H9 (cell line): ENCODE measurements at places on chromosomes 3 and 15.

DNA sequence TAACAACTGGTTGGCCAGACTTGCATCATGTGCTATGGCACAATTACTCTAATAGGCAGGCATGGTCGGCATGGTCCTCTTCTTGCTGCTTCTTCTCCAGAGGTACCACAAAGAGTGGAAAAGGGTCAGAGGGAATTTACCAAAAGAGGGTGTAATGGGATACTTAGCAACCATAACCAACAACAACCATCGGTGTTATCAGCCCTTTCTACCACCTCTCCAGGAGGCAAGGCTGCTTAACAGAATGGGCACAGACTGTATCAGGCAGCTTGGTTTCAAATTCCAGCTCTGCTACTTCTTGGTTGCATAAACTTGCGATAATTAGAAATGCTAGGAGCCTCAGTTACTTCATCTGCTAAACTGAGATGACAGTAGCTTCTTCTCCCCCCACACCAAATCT lies 284.6 kb upstream of the CRBN start:
- DNase-seq, result no peak

DNA sequence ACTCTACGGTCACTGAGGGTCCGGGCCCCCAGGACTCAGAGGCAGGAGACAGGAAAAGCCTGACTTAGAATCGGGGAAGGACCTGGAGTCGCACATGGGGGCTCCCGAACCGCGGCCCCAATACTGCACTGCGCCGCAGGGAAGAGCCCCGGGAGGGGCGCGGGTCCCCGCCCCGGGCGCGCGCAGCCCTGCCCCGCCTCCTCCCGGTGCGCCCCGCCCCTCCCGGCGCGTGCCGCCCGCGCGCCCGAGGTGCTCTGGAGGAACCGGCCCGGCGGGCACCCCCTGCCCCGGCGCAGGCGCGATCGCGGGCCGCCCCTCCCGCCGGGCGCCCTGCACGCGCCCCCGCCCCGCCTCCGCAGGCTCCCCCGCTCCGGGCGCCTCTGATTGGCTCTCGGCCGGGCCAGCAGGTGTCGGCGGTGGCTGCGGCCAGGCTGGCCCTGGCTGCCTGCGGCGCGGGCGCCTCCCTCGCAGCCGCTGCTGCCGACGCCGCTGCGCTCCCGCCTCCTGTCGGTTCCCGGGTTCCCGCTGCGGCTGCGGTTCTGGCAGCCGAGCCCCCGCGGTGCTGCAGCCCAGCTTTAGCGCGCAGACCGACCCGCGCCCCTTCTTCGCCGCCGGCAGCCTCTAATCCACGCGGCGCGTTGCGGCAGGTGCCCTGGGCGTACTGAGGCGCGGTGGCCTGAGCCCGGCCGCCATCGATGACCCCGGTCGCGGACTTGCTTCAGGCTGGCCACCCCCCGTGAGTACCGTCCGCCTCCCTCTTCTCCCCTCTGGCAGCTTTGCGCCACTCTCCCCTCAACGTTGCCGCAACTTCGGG lies at the start of gene MYRIP:
MYRIP (plus strand) TSS at position 429 of the 814 bp plus-strand sequence. CDS start 91,208 bp downstream, outside the sequence.
- peak; percentile 86 for DNase-seq

- no peak for DNase-seq
Observed at GRCh38 chr15:79341396-79341795, 30.5 kb downstream of the TMED3 start.

DNA sequence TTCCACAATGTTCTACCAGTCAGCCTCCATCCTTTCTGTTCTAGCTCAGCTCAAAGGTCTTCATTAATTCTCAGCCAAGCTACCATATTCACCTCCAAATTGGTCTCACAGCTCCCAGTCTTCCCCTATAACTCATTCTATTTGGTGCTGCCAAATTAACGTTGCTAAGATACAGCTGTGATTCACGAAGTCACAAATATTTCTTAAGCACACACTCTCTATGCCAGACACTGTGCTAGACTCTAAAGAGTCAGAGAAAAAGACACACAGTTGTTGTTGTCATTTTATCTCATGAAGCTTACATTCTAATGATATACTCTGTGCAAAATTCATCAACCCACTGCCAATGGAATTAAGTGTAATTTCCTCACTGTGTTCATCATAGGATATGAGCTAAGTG lies 102.8 kb downstream of the FRMD5 start:
- DNase-seq, result no peak

GRCh38 chr15:45276831-45277230 lies 24.8 kb downstream of the SLC28A2 start:
- DNase-seq, result no peak

DNA sequence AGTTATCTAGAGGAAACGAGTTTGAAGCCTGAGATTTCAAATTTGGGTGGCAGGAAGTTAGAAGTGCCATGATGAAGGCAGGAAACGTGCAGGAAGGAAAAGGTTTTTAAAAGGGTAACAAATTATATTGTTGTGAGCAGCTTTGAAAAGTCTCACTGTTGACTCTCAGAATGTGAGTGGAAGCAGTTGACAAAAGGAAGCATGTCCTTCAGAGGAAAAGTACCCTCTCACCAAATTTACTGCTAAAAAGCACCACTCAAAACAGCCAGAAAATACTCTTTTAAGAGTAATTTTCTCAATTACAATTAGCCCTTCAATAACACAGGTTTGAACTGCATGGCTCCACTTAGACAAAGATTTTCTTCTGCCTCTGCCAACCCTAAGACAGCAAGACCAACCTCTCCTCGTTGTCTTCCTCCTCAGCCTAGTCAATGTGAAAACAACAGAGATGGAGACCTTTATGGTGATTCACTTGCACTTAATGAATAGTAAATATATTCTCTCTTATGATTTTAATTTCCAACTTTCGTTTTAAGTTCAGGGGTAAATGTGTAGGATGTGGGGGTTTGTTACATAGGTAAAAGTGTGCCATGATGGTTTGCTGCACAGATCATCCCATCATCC lies 117.1 kb upstream of the LIPC start:
- DNase-seq, result no peak

DNA sequence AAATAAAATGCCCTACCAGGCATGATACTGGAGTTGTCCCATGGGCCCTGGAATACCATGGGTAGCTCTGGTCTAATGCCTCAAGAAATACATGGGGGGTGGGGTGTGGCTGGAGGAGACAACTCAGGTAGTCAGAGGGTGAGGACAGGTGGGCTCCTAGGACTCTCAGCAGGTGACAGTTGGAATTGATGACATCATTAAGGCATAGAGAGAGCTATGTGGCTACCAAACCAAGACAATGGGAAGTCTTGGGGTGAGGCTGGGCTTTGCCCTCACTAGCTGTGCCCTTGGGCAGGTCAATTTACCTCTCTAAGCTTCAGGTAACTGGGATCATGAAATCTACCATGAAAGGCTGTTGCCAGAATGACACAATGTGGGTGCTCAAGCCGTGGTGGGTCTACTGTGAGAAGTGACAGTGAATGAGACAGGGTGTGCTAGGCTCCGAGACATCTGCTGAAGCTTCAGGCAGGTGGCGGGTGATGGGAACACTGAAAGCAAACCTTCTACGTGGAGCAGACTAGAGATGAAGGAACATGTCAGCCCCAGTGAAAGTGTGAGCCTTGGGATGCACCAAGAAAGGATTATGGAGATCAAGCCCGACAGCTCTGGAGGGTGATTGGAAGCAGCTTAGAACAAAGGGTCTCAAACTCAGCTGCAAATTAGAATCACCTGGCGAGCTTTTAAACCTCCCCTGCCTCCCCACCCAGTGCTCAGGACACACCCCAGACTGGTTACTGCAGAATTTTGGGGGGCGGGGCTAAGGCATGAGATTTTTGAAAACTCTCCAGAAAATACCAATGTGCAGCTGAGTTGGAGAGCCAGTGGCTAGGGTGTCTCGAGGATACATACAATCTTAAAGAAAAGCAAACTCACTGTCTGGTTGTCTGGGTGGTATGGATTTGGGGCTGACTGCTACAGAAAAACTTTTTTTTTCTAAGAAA lies 21.5 kb downstream of the SLC6A20 start:
- DNase-seq, result no peak

GRCh38 chr15:85583923-85584390 lies 203.6 kb downstream of the AKAP13 start:
- no peak for DNase-seq

GRCh38 chr3:172002512-172003078 lies 36.8 kb upstream of the FNDC3B start:
- DNase-seq, result no peak

DNA sequence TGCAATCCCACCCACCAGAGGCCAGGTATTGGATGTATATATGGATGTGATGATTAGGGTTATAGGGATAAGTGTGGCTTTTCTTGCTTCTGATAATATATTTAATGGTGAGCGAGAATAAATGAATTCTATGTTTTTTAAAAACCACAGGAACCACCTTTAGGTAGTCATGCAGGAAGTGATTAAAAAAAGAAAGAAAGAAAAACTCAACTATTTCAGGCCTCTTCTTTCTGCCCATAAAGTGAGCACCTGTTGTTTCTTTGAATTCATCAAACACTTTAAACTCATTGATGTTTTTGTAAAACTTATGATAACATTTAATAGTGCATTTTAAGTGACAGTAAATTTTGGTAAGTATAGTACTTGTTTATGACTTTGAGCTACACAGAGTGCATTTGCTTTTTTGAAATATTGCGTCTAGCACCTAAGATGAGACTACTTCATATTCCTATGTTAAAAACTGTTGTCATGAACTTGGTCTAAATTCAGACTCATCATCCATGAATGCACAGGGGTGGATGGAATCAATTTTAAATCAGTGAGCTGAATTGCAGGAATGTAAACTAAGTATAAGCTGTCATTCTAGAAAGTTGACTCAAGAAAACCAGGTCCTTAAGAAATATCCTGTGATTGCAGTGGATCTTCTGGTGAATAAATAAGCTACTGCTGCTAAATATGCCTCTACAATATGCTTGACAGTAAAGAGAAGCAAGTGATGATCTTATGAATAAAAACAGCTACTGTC lies 764.4 kb upstream of the NECTIN3 start:
- no peak for DNase-seq

GRCh38 chr15:57893040-57893439 lies 172.5 kb downstream of the ALDH1A2 start:
- DNase-seq, result no peak

DNA sequence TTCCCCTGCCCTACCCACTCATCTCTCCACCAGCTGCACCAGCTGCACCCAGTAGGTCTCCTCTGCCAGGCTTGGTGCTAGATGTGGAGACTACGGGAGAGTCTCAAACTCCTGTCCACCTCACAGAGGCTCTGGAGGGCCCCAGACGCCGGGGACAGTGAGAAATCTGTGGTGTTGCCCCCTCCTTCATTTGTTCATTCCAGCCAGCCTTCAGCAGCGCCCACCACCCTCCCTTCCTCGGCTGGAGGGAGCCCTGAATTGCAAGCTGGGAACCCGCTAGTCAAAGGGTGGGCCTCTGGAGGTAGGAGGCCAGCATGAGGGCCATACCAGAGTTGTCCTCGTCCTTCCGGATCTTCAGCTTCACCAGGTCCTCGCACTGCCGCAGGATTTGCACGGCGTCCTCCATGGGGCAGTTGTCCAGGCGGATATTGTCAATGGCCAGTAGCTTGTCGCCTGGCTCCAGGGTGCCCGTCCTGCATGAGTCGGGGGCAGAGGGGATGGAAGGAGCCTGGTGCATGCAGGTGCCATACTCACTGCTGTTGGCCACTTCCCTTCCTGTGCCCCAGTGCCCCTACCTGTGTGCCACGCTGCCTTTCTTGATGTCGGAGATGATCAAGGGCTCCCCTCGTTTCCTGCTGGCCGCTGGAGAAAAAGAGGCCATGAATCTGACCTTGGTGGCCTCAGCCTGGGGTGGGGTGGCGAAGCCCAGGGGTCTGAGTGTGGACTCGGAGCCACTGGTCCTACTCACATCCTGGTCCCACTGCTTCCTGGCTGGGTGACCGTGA lies 29.1 kb downstream of the GRIP2 start:
- peak; percentile 22 for DNase-seq

GRCh38 chr3:6567241-6567640 lies 293.7 kb upstream of the GRM7 start:
- DNase-seq, result no peak
